Right renal pelvis (tissue), 4 donors: ENCODE measurements at places on chromosomes 3 and 15. TPM values are rescaled to one million over a fixed set of nuclear protein-coding genes. Genes with fewer than 3 reads are reported as not detected.

GRCh38 chr3:154522036-154522602 lies 92.1 kb upstream of the GPR149 start:
- DNase-seq = no peak

- no peak for DNase-seq
Observed at GRCh38 chr3:152797751-152798432, 37.0 kb upstream of the P2RY1 start.

Gene ERICH6
- 0.34 TPM for polyA plus RNA-seq

DNA sequence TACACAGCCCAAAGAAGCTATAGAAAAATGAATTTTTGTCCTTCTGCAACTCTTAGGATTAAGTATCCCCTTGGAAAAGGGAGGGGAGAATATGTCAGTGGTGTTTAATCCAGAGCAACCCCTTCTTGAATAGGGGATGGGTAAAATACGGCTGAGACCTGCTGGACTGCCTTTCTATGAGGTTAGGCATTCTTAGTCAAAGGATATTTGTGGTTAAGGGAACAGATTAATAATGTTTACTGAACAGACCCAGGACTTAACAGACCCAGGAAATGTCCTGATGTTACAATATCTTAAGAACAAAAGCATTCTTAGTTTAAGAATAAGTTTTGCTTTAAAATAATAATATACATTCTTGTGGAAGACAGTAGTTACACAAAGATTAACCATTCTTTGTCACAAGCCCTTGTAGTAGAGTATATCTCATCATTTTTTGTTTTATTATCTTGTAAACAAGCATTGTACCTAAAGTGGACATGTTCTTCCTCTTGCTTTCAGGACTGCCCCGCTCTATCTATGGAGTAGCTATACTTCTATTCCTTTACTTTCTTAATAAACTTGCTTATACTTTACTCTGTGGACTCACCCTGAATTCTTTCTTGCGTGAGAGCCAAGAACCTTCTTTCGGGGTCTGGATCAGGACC lies 43.8 kb upstream of the B3GALNT1 start:
- DNase-seq = no peak

- DNase-seq = no peak
Observed at GRCh38 chr3:107106316-107106715, 270.9 kb upstream of the CCDC54 start.

GRCh38 chr3:195748661-195749060 lies 27.9 kb downstream of the MUC20 start:
- DNase-seq = no peak

Gene CCNB2
- polyA plus RNA-seq = 43.1 TPM

Gene FEZF2
- polyA plus RNA-seq = not detected

Gene TGFBR2
- polyA plus RNA-seq = 121 TPM

Gene NPAP1
- 0.40 TPM for polyA plus RNA-seq

DNA sequence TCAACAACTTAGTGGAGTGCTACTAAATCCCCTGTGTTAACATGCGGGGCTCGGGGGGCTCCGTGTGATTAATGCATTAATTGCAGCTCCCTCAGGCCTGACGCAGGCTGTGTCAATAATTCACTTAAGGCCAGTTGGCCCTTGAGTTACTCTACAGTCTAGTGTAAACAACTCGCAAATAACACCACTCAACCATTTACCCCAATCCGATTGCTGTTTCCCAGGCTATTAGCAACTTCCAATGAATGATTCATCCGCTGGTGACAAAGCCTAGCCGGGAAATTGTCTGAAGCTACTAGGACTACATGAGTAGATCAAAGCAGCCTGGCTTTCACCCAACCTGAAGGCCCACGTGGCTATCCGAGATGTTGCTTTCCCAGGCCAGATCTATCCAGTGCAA lies 121.3 kb upstream of the SOX14 start:
- DNase-seq = no peak

Gene ACTC1
- 1.1 TPM for polyA plus RNA-seq

DNA sequence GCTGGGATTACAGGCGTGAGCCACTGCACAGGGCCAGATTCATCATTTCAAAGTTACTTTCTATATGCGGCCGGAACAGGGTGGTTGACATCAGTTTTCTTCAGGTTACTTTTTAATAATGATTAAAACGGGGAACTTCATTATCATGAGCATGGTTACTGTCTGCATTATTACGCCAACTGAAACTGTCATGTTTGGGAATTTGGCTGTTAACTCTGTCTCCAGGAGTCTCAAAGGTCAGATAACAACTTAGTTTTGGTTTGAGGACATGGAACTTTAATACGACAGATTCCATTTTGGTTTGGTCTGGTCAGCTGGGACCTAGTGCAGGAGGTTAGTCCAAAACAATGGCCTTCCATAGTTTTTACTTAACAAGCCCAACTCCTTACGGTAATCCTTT lies 8.5 kb downstream of the CYP8B1 start:
- no peak for DNase-seq

GRCh38 chr15:98868564-98868963 lies 139.0 kb downstream of the PGPEP1L start:
- no peak for DNase-seq

Gene FOXL2NB
- polyA plus RNA-seq = 0.09 TPM

Gene FOXB1
- polyA plus RNA-seq = 0.10 TPM

GRCh38 chr3:101171681-101172191 lies 148.6 kb downstream of the IMPG2 start:
- DNase-seq = no peak

DNA sequence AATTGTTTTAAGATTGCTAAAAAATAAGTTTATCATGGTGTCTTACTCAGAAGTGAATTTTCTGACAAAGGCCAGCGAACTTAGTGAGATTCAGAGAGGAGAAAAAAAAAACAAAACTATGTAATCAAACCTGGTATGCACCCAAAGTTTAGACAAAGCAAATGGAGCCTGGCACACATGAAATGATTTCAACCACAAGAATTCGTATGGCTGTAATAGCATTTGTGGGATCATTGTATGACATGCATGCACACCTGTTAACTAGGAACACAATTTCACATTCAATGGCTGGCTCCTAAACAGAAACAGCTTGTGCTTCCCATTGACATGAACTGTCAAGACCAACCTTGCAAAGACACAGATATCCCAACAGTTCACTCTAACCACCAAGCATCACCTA lies 94.6 kb downstream of the ZIC4 start:
- DNase-seq = no peak

- DNase-seq = no peak
Observed at GRCh38 chr3:160278210-160278609, 53.0 kb downstream of the C3orf80 start.

- DNase-seq = no peak
Observed at GRCh38 chr3:33067484-33067883, 29.5 kb downstream of the GLB1 start.

DNA sequence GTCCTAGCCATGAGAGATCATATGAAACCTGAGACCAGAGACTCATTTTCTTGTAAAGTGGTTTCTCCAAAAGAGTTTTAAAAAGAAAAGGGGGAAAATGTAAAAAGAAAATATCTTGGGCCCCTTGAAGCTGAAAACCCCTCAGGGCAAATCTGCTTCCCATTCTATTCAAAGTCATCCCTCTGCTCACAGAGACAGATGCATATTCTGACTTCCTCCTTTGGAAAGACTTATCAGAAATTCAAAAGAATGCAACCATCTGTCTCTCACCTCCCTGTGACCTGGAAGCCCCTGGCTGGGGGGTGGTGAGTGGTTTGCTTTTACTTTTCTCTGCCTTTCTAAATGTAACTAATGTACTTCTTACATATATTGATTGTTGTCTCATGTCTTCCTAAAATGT lies 1154.8 kb downstream of the NSUN3 start:
- no peak for DNase-seq

DNA sequence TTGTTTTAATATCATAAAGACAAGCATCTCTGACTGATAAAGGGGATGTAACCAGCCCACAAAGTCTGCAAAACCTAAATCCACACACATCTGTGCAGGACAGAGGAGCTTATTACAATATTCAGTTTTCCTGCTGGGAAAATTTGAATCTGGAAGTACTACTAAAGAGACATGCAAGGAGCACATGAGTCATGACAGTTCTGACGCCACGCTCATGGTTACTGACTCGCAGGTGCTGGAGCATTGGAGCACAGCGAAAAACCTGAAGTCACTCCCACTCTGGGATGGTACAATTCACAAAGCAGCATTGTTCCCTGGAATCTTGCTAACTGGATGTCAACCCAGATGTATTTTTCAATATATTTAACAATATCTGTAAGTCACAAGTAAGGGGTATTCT lies 7.6 kb upstream of the ISL2 start:
- DNase-seq = no peak
